ENCODE measurements at places on chromosomes 12 and 14. TPM values are rescaled to one million over a fixed set of nuclear protein-coding genes. Genes with fewer than 3 reads are reported as not detected.

IAPP gene
- 44.6 TPM for total RNA-seq

HPD gene
- 1.4 TPM for total RNA-seq

GNB3 gene
- total RNA-seq, result 1.1 TPM

FIGNL2 gene
- total RNA-seq, result 0.38 TPM

KRT2 gene
- total RNA-seq, result not detected

HOXC5 gene
- total RNA-seq, result not detected

CCER1 gene
- not detected for total RNA-seq

NACA gene
- 334 TPM for total RNA-seq

CIROP gene
- not detected for total RNA-seq

PMCH gene
- total RNA-seq, result not detected

FZD10 gene
- 0.09 TPM for total RNA-seq

STAC3 gene
- 0.55 TPM for total RNA-seq

HHIPL1 gene
- 0.35 TPM for total RNA-seq

MGST1 gene
- 52.7 TPM for total RNA-seq

TSPAN31 gene
- 17.6 TPM for total RNA-seq

TMEM121 gene
- 1.1 TPM for total RNA-seq

CLEC6A gene
- not detected for total RNA-seq

PROX2 gene
- total RNA-seq, result not detected

NTF3 gene
- not detected for total RNA-seq

PRB2 gene
- not detected for total RNA-seq

TMEM132C gene
- 0.63 TPM for total RNA-seq

C2CD5 gene
- total RNA-seq, result 26.3 TPM

CNTN1 gene
- total RNA-seq, result 10.1 TPM

ANAPC5 gene
- total RNA-seq, result 90.4 TPM

CLEC14A gene
- 2.6 TPM for total RNA-seq

GCN1 gene
- 35.3 TPM for total RNA-seq

SERPINA10 gene
- 0.19 TPM for total RNA-seq

NPFF gene
- not detected for total RNA-seq

HOXC4 gene
- not detected for total RNA-seq

NRDE2 gene
- total RNA-seq, result 7.4 TPM

CDK4 gene
- 33.3 TPM for total RNA-seq

AICDA gene
- total RNA-seq, result not detected

STAB2 gene
- total RNA-seq, result not detected

RFX4 gene
- 0.51 TPM for total RNA-seq

EML1 gene
- total RNA-seq, result 8.4 TPM

MPHOSPH9 gene
- total RNA-seq, result 11.1 TPM

Data from pancreas (tissue), 10 donors.